ENCODE measurements at places on chromosomes 12 and 14.

DNA sequence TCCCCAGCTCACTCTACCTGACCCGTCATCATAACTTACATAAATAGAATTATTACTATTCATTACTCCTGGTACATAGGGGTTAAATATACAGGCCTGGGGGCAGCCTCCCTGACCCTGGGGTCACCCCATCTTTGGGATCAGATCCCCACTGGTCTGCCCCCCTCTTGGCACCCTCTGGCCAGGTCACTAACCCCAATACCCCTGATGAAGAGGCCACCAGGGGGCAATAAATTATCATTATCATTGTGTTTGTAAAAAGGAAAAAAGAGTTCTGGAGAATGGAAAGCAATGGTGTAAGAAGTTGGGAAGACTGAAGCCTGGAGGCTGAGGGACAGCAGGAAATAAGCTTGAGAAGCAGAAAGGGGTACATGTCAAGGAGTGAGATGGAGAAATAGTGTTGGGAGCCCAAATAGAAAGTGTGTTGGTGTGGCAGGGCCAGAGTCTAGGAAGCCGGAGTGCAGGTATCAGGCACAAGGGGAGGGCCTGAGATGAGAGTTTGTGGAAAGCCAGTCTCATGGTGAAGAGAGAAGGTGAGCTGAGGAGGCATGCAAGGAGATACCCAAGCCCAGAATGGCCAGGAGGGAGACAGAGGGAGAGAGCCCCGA is 6.1 kb upstream of the AAAS start:
- DNase-seq, result no peak

- DNase-seq, result no peak
Measured at GRCh38 chr12:117622087-117622486, 260.7 kb upstream of the NOS1 start.

GRCh38 chr12:82414044-82414443 is 55.7 kb downstream of the METTL25 start:
- DNase-seq, result no peak

DNA sequence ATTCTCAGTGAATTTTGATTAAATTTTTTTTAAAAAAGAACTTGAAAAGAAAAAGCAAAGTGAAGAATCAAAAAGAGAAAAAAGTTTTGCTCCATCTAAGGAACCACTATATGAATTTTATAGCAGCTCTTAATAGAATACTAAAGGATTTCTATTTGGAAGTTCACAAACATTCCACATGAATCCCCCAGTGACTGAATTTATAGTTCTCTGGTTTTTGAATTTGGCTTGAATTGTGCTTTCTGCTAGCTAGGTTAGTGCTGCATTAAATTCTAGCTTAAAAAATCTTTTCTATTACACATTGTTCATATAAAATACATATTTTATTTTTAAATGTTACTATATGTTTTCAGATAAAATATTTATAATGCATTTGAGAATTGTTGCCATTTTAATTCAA is 675.4 kb downstream of the RERGL start:
- no peak for DNase-seq

Data from iPS DF 6.9 (cell line).